ENCODE measurements at places on chromosomes 12 and 14.

DNA sequence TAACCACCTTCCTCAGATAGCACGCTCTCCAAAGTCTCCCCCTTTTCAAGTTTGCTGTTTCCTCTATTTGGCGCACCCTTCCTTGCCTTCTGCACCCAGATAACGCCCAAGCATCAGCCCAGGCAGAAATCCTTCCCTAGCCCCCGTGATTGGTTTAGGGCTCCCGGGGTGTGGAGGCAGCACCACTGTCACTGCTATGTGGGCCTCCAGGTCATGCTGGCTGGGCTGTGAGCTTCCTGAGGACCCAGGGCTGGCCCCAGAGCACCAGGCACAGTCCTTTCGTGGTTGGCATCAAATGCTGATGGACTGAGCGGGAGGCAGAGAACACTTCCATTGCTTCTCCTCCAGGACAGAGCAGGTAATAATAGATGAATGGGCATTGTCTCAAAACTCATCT, 311.4 kb downstream of the BCL11B start:
- DNase-seq: no peak

DNA sequence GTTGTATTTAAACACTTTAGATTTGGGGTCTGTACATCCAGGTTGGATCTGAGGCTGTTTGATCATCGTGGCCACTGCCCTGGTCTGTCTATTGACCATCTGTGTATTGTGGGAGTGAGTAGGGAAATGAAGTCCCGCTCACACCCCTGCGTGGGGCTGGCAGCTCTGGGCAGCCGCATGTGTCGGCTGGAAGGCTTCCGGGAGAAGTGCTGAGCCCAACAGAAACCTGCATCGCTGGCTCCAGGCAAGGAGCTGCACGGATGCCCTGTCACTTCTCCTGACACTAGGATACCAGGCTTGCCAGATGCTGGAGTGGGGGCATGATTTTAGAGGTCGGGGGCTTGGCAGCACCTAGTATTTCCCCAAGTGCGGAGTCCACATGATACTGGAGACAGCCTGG, 93.6 kb downstream of the PHETA1 start:
- no peak for DNase-seq

GRCh38 chr12:123936471-123936870, 36.2 kb downstream of the CCDC92 start:
- DNase-seq: no peak

- no peak for DNase-seq
Measured at GRCh38 chr14:74954947-74955228, 509 bp downstream of the PGF start.

- DNase-seq: no peak
Measured at GRCh38 chr14:38592764-38593442, 337.0 kb upstream of the CLEC14A start.

All from omental fat pad (tissue), 4 donors.